ENCODE measurements at places on chromosomes 6 and 20.

GRCh38 chr6:17721671-17722070 lies 14.9 kb upstream of the NUP153 start:
- DNase-seq = no peak

GRCh38 chr6:38149531-38149930 lies 330.0 kb downstream of the ZFAND3 start:
- no peak for DNase-seq

GRCh38 chr6:54361734-54362133 lies 53.5 kb downstream of the TINAG start:
- no peak for DNase-seq

- DNase-seq = no peak
Observed at GRCh38 chr6:83872386-83873118, 13.1 kb downstream of the CYB5R4 start.

DNA sequence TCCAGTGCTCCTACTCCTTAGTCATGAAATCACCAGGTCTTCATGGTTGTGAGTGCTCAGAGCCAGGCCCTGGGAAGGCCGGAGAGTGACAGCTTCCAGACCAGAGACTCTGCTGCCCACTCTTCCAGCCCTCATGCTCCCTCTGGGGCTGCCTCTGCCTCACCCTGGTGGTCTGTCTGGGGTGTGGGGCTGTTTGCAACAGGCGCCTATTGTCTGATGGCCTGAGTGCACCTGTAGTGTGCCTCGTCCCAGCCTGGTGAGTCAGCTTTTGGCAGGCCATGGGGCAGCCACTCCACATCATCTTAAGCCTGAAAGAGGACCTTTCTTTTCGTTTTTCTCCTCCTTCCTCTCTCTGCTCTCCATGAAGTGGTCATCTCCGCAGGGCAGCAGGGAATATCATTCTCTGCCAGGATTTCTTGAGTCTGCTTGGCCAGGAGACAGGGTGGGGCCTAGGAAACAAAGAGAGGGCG lies 173.8 kb downstream of the VEGFA start:
- no peak for DNase-seq

DNA sequence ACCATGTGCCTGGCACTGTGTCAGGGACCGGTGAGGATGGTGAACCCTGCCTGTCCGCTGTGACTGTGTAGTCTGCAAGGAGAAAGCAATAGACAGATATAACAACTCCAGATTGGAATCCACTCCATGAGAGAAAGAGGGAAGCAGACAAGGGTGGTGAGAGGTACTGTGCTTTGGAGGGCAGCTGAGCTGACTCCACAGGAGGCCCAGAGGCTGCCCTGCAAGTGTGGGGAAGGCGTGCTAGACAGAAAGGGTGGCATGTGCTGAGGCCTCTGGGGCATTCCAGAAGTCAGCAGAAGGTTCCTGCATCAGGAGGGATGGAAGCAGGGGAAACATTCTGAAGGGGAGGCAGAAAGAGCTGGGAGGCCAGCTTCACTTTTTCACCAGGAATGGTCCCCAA lies 39.3 kb upstream of the APCDD1L start:
- DNase-seq = no peak

- DNase-seq = no peak
Observed at GRCh38 chr20:61523145-61523544, 271.1 kb downstream of the CDH4 start.

DNA sequence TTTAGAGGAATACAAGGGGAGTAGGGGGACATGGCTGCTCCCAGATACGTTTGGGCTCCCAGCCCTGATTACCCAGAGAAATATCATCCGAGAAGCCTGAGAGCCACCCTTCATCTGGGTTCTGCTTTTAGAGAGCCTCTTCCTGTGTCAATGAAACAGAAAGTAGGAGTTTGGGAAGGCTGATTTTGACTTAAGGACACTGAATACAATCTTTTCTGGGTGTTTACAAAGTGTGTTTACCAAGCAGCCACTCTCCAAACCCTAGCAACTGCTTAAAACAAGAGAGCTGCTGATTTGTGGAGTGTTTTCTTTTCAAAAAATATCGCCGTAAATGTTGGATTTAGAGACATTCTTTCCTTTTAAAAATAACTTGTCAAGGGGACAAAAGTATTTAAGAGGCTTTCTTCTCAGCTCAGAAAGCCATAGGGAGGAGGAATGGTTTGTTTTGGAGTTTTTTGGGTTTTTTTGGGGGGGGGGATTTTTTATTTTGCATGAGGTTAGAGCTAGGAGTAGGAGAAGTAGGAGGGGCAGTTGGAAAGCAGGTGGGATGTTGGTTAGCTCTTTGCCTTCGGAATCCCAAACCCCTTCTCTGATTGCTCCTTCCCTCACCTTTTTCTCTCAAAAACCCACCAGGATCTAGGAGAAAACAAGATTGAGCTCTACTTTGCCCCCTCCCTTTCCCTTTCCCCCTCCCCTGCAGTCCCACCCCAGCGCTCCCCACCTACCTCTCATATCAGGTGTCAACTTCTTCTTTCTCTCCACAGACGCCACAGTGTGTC lies 12.4 kb downstream of the MAFB start:
- no peak for DNase-seq

DNA sequence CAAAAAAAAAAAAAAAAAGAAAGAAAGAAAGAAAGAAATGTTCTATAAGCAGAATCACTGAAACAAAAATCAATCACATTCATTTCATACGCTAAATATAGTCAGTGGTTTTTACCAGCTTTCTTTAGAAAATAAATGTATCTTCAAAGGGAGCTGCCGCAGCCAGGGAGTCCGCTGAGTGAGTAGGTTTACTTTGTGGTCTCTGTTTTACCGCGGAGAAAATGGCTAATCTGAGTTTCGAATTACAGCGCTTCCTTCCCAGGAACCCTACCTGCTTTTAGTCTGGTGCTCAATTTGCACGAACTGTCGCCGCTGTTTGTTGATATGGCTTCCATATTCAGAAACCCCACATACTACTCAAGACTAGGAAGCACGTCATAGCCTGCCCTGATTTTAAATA lies 102.4 kb downstream of the TFAP2A start:
- DNase-seq = no peak

DNA sequence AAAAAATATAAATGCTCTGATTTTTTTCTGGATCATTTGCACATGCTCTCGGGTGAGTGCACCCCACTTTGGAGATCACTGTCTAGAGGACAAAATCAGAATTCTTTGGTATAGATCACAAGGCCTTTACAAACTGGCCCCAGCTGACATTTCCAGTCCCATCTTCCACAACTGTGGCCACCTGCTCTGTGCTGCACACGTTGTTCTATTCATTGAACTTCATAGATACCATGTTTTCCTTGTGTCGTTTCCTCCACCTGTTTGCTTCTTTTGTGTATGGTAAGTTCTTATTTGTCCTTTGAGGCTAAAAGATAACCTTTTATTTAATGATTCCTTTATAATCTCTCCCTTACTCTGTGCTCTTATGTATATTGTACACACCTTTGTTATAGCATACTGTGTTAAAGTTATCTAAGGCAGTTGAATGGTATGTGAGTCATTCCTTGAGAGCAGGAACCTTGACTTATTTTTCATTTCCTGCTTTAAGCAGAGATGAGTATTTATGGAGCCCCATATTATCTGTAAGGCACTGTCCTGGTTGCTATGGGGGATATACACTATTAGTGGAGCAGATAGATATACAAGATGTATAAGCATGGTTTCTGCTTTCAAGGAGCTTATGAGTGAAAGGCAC lies 12.0 kb upstream of the SLC17A5 start:
- no peak for DNase-seq

- no peak for DNase-seq
Observed at GRCh38 chr6:40196135-40196518, 261.9 kb upstream of the MOCS1 start.

- DNase-seq = no peak
Observed at GRCh38 chr6:45054610-45055009, 273.5 kb upstream of the RUNX2 start.

- DNase-seq = no peak
Observed at GRCh38 chr6:160081398-160081797, 40.2 kb upstream of the SLC22A1 start.

GRCh38 chr6:190596-191395 lies 101.5 kb upstream of the DUSP22 start:
- no peak for DNase-seq

DNA sequence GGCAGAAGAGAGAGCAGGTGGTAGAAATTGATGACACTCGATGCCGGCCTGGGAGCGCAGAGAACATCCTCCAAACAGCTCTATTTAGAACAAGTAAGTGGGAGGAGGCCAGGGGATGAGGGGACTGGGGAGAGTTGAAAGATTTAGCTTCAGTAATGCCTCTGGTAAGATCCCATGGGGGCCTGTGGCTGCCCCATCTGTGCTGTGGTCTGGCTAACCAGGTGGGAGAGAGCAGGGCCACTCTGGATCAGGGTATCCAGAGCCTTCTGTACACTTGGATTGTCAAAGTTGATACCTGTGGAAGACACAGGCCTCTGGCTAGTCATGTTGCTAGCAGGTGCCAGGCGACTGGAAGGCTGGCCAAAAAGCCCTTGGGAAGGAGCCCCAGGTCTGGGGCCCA lies 27.6 kb downstream of the NCOA5 start:
- no peak for DNase-seq

- no peak for DNase-seq
Observed at GRCh38 chr6:93859971-93860370, 440.6 kb upstream of the EPHA7 start.

DNA sequence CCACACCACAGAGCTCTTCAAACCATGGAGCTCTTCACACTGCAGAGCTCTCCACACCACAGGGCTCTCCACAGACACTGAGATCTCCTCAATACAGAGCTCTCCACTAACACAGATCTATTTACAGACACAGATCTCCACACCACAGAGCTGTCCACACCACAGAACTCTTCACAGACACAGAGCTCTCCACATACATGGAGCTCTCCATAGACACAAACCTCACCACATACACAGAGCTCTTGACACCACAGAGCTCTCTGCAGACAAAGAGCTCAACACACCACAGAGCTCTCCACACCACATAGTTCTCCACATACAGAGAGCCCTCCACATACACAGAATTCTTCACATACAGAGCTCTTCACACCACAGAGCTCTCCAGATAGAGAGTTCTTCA lies 53.0 kb downstream of the ERMARD start:
- no peak for DNase-seq

- no peak for DNase-seq
Observed at GRCh38 chr6:62272114-62272513, 13.9 kb downstream of the KHDRBS2 start.

- no peak for DNase-seq
Observed at GRCh38 chr6:17490724-17491123, 97.3 kb downstream of the CAP2 start.

DNA sequence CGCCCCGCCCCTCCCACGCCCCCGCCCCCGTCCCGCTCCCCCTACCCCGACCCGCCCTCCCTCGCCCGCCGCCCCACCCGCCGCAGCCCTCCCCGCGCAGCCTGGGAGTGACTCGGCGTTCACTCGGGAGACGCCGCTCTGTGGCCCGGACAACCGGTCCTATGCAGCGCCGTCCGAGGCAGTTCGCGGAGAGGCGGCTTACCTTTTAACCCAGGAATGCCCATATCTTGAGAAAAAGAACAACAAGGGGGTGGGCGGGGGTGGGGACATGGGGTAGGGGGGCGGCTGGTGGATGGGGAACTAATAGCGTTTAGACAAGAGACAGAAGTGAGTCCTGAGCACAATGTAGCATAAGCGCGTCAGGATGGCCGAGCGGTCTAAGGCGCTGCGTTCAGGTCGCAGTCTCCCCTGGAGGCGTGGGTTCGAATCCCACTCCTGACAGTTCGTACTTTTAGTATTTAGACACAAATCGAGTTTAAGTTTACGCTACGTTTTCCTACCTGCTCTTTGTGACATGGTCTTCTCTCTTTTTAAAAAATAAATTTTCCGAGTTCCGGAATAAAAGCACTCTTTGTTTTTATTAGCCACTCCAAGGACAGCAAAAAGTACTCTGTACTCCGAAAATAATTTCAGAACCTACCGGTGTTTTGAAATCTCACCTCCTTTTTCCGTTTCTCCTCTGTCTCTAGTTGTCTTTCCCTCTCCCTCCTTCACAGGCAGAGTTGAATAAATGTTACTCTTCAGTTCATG lies 17.1 kb upstream of the HMGN4 start:
- DNase-seq = peak; percentile 97

GRCh38 chr20:3447321-3447720 lies 23.5 kb upstream of the ATRN start:
- no peak for DNase-seq

- DNase-seq = no peak
Observed at GRCh38 chr20:38779247-38780097, 26.0 kb upstream of the PPP1R16B start.

GRCh38 chr6:9095729-9096128 lies 660.4 kb upstream of the SLC35B3 start:
- DNase-seq = no peak

- no peak for DNase-seq
Observed at GRCh38 chr6:45419571-45420082, 41.9 kb upstream of the SUPT3H start.

DNA sequence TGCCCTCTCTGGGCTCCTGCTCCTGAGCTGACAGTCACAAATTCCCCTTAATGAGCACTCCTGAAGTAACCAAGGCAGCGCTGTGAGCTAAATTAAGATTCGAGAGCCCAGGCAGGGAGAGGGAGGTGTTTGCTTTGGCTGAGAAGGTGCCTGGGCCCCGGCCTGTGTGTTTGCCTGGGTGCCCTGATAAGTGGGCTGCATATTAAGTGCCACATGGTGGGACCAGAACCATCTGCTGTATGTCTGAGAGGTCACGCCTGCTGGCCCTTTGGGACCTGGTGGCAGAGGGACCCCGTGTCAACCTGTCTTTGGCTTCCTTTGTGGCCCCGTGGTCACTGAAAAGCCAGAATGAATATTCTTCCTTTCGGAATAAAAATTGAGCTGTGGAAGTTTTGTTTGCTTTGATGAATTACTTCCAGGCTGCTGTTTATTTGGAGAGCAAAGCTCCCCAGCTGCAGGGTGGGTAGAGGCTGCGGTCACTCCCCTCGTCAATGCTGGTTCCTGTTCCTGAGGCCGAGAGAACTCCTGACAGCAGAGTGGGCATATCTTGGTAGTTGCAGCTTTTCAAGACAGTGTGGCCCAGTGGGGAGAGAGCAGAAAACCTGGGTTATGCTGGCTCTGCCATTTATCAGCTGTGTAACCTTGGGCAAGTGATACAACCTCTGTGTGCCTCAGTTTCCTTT lies 17.5 kb upstream of the KCNK16 start:
- no peak for DNase-seq

- DNase-seq = no peak
Observed at GRCh38 chr6:149213829-149214228, 103.7 kb upstream of the TAB2 start.

Measured in AG20443 (cell line).